Fibroblast of skin of scalp (primary cell): ENCODE measurements at places on chromosomes 11 and 22.
A peak's percentile ranks its signal among the peaks of the same experiment; 100 is the strongest.

DNA sequence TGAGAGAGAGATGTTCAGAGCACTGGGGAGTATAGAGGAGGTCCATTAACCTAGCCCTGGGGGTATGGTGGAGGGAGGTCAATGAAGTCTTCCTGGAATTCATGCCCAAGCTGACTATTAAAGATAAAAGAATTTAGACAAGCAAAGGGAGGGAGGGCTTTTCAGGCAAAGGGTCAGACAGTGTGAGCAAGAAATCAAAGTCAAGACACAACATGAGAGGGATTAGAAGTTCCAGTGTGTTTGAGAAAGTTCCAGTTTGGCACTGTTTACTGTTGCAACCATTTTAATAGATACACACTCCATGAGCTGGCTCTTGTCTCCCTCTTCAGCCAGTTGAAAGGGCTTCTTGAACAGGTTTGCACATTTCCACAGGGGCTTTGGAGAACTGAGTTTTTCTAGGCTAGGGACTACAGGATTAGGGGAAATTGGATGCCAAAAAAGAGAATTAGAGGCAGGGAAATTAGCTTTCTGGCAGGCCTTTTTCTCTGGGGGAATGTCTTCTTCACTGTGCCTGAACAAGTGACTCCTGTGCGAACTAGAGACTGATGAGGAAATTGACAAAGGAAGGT, 14.7 kb upstream of the NNMT start:
- DNase-seq: no peak

DNA sequence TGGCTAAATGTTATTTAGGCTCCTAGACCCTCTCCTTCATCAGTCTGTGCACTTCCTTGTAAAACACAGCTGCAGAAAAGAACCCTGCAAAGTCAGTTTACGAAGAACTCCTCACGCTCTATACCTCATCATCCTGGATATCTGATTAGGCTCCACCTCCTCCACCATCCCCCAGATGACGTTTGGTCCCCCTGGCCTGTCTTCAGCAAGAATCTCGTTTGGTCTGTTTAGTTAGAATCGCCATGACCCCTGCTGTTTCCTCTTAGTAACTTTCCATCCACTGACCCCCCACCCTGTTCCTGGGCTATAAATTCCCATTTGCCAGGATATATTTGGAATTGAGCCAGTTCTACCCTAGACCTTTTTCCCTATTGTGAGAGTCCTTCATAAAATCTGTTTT, 214.1 kb downstream of the OPCML start:
- DNase-seq: no peak

GRCh38 chr11:26078231-26078821, 253.6 kb upstream of the ANO3 start:
- peak; percentile 9 for DNase-seq

DNA sequence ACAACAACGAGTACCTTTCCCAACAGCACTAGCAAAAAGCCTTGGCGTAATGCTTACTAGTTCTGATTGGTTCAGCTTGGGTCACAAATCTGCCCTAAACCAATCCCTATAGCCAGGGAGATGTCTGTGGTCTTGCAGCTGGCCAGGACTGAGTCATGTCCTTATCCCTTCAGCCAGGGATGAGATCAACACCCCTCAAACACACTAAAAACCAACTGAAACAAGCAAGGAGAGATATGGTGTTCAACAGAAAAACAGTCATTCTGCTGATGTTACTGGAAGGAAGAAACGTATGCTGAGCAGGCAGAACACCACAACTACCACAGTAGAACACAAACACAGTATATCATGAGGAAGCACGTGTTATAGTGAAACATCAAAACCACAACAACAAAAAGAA, 375.6 kb downstream of the LARGE1 start:
- DNase-seq: peak; percentile 22
